T-cell (primary cell): ENCODE measurements at places on chromosomes 7 and 10. TPM values are rescaled to one million over a fixed set of nuclear protein-coding genes. Genes with fewer than 3 reads are reported as not detected.

Gene GPER1
- not detected for total RNA-seq

Gene NRBF2
- 14.8 TPM for total RNA-seq

Gene SLC26A5
- total RNA-seq, result not detected

Gene VSTM4
- not detected for total RNA-seq

DNA sequence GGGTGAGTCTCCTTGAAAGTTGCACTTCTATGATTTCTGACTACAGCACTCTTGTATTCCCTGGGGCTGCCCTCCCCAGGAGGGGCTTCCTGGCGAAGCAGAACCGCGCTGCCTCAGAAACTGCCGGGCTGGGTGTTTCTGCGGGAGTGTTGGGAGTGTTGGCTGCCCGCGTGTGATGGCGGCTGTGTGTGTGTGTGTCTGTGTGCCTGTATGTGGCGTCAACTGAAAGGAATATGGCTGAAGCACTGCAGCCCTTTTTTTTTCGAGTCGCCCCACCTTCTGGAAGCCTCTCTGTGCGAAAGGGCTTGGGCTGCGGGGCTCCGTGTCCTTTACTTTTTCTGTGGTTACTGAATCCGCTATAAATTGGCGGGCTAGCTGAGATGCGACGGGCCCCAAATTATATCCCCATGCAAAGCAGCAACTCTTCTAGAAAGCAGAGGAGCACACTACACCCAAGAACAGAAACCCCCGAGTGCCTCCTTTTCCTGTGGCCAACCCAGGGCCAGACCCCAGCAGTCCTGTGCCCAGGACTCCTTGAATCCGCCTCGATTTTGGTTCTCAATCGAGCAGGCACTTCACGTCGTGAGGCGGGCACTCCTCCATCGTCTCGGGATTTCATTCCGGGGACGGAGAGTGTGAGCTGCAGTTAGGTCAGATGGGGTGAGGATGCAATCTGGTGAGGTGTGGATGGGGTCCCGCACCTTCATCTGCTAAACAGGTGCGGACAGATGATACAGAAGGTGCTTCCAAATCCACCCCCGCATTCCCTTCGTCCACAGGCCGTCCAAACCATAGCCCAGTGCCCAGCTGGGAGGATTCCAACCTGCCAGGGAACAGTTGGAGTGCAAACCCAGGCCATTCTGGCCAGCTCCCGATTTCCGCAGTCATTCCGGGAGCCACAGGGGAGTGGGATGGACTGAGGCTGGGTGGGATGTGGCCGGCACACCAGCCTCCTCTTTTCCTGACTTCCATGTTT lies 22.5 kb upstream of the ZNF273 start:
- DNase-seq, result no peak

DNA sequence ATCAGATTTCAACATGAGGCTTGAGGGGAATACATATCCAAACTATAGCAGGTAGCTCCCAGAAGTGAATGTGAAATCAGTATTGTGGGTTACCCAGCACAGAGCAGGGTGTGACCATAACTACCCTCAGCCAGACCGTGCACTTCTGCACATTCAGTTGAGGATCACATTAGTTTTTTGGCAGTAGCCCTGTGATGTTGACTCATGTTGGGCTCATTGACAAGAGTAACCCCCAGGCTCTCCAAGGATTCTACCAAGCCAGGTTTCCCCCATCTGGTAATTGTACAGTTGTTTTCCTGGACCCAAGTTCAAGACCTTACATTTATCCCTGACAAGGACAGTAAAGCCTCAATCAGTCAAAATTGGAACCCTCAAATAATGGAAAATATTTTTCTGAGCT lies 11.7 kb upstream of the CPA4 start:
- DNase-seq, result no peak

GRCh38 chr7:112204499-112205342 lies 1.5 kb downstream of the DOCK4 start:
- no peak for DNase-seq

GRCh38 chr10:27654284-27654683 lies 91.3 kb downstream of the MKX start:
- DNase-seq, result no peak
